ENCODE measurements at places on chromosomes 11 and 22.

DNA sequence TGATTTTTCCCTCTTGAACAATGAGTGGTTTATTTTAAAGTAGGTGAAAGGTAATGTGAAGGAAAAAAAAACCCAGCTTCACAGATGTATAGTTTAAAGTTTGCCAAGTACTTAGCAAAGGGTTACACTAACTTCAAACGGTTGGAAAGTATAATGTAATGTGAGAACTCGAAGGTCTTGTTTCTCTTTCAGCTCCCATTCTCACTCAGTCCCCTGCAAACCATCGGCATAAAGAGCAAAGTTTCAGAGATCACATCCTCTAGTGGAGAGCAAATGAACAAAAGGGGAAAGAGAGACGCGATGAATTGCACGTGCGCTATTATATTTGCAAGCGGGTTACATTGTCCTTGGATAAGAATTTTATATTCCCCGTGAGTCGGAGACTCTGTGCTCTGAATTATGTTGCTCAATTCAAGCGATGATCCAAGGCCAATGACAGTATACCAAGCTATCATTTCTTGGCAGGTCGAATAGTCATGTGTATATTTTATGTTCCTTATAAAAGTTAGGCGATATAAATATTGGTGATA, 37.6 kb upstream of the BIRC3 start:
- DNase-seq = peak; percentile 63

- DNase-seq = no peak
Observed at GRCh38 chr22:40070701-40071100, 75.9 kb downstream of the FAM83F start.

DNA sequence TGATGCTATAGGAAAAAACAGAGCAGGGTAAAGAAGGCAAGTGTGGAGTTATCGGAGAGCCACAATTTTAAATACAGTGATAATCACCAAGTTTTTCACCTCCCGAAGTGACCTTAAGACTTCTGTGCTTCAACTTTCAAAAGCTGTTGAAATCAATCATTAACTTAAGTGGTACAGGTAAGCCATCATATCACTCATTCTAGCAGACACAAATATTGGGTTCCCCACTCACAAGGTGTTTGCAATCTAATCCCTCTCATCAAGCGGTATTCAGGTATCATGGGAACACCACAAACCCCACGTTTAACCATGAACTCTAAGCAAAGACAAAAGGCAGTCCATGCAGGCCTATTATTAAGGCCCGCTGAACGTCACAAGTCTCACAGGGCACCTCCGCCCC, 26.8 kb downstream of the LARGE1 start:
- no peak for DNase-seq

DNA sequence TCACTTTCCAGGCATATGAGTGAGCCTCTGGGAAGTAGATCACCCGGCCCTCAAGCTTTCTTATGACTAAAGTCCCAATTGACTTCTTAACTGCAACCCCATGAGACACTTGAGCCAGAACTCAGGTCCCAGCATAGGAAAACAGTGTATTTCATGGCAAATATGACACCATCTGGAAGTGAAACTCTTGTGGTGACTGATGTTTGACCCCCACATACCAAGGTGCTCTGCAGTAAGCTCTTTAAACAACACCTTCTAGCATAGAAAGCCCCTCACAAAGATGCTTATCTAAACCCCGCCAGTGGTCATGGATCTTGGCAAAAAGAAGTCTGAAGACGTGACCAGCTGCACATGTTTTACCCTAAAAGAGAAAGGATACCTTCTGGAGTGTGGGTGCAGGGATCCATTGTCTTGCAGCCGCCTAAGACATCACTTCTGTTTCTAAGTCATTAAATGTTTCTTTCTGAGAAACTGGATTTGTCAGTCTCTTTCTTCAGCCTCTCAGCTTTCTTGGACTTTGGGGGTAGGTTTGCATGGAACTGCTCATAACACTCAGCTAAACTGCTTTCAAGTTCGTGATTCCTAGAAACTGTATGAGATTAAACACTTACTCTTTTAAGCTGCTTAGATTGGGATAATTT, 7.4 kb upstream of the PELI3 start:
- DNase-seq = no peak

DNA sequence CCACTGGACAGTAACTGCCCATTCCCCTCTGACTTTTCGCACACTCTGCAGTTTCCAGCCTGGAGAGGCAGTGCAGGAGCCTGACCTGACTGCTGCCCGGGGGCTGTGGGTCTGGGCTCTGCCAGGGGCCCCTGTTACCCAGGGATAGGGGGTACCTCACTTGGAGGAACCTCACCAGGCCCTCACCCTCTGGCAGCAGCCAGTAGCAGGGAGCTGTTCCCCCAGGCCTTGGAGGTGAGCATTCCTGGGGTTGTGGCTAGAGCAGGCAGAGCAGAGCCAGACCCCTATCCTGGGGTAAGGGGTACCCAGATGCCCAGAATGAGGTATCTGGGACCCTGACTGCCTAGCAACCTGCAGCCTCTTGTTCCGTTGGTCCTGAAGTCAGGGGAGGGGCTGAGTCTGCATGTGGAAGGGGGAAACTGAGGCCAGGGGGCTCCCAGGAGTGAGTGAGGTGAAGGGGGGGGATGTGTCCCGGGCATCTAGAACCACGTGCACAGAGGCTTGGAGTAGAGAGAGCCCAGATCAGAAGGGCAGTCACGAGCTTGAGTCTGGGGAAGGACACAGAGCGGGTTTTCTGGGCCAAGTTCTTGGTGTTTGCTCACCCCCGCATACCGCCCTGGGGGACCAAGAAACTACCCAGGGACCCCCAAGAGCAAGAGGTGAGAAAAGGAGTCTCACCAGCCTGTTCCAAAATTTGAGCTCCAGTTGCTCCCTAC, 43.9 kb upstream of the ACCSL start:
- DNase-seq = no peak

DNA sequence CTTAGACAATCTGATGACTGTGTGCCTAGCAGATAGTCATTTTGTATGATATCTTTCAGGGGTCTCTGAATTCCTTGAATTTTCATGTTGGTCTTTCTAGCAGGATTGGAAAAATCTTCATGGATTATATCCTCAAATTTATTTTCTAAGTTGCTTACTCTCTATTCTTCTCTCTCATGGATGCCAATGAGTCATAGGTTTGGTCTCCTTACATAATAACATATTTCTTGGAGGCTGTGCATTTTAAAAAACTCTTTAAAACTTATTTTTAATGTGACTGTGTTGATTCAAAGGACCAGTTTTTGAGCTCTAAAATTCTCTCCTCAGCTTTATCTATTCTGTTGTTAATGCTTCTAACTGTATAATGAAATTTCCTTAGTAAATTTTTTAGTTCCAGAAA, 198.7 kb downstream of the AASDHPPT start:
- peak; percentile 17 for DNase-seq

DNA sequence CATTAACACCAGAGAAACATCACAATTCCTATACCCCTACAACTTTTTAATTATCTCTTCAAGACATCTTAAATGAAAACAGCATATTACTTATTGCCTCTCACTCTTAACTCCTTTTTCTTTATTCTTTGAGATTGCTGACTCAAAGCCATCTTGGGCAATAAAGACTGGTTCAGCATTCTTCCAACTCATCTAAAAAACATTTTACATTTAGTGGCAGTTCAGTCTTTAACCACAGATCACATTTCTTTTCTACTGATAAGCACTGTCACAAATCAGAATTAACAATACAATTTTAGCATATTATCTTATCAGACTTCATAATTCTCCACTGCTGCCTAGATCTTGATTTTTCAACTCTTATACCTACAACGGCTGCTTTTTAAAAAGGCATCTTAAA, 34.0 kb downstream of the SIK3 start:
- DNase-seq = peak; percentile 47

DNA sequence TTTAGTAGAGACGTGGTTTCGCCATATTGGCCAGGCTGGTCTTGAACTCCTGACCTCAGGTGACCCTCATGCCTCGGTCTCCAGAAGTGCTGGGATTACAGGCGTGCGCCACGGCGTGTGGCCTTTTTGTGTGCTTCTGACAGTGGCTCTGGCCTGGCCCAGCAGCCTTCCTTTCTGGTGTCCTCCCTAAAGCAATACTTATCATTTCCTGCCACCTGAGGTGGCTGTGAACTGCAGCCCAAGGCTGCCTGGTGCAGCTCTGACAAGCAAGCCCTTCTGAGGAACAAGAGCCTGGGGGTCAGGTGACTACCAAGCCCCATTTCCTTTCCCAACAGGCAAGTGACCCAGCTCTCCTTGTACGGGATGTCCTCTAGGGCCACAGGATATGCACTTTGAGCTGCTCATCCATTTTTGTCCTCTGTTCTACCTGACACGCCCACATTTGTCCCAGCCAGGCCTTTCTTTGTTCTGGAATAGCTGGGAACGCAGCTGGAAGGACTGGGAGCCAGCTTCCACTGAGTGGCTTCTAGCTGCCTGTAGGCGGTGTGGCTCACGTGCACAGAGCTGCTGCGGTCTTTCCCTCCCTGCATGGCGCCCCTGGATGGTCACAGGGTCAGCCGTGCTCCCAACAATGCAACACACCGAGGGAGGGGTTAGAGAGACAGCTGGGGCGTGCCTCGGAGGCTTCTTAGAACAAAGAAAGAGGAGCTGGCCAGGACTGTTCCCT, 12.3 kb upstream of the BID start:
- no peak for DNase-seq

DNA sequence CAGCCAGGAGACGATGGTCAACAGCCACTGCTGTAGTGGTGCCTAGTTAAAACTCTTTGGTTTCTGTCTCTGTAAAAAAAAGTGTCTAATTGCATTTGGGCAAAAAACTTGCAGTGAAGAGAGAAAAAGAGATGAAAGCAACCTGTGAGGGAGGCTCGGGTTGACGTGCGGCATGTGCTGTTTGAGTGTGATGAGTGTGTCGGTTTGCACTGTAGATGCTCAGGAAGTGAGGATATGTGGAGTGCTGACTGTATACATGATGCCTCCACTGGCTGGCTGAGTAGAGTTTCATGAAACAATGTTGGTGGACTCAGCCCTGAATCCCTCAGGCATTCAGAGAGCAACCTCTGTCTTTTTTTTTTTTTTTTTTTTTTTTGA, 4.3 kb upstream of the DGCR6L start:
- DNase-seq = peak; percentile 11

- DNase-seq = no peak
Observed at GRCh38 chr11:130000552-130001176, 2.0 kb downstream of the PRDM10 start.

GRCh38 chr11:116686866-116687265, 85.9 kb downstream of the BUD13 start:
- no peak for DNase-seq

DNA sequence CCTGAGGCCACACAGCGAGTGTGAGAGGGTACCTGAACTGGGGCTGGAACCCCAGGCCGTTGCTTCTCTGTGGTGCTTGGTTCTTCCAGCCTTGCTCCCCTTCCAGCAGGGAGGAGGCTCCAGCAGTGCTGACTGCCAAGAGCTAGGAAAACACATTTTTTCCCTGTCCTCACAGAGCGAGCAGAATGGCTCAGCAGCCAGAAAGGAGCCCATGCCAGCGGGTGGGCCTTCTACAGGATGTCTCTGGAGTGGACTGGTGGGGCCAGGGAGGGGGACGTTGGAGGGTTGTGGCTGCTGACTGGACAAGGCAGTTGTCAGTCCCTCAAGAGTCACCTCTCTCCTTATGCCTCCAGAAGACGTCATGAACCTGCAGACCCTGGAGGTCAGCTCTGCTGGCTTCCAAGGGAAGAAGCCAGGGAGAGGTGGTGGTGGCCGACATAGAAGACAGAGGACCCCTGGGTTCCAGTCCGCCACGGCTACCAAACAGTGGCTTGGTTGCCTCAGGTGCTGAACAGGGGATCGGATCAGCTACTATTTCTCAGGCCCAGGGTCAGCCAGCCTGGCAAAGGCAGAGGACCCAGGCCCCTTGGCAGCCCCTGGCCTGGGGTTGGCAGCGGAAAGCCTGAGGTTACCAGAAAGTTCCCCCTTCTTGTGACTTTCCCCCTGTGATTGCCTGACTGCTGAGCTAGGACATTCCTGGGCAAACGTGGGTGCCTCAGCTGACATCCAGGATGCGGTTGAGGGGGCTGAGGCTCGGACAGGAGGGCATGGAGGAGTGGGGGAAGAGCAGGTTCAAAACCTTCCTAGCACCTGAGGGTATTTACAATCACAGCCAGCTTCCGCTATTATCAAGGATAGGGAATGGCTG, 3.7 kb downstream of the MAFF start:
- no peak for DNase-seq

GRCh38 chr11:66579017-66579606, 10.7 kb upstream of the CTSF start:
- peak; percentile 74 for DNase-seq

- no peak for DNase-seq
Observed at GRCh38 chr11:121268581-121268980, 24.0 kb upstream of the SC5D start.

DNA sequence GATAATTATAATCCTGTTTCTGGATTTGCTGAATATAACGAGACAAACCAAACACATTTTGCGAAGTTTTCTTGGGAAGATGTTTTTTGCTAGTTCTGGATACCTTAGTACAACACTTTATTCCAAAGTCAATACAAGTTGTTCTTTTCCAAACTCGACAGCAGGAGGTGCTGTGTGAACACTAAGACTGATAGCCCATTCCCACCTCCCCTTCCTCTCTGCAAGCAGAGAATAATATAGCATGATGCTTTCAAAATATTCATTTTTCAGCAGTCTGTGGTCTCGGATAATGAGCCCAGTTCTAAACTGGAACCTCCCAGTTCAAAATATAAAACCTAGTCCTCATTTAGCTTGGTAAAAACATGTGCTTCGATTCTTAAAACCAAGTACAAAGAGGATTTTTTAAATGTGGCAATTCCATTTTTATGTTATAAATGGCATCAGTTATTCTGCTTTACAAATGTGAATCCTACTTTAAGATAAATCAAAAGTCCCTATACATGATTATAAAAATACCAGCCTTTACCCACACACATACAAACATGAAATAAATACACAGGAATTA, 129.1 kb downstream of the DCDC1 start:
- peak; percentile 63 for DNase-seq

GRCh38 chr22:42284643-42285181, 14.3 kb upstream of the TCF20 start:
- no peak for DNase-seq

DNA sequence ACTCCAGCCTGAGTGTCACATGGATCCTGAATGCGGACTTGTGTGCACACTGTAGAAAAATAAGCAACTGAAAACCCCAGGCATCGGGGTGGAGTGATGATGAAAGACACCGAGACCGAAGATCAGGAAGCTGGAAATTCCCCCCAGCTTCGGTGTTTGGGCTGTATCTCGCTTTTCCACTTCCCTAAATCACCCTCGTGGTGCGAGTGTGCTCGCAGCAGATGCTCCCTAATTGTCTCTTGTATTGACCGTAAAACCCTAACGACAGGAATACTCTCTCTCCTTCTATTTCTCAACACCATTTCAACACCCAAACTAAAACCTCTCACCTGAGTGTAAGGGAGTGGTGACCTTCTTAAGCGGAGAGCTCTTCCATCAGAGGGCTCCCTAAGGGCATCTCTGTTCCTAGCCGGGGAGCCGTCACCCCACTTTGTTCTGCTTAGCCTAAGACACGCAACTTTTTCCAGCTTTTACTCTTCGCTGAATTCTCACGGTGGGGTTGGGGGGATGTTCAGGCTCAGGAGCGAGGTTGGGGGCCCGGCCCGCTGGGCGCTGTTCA, 635 bp upstream of the GRK3 start:
- no peak for DNase-seq
